Activated CD4-positive, alpha-beta T cell treated with anti-CD3 and anti-CD28 coated beads, Interleukin-2, amount 10 ng/mL, durations not matched to agents 24 days and 14 days (primary cell): ENCODE measurements at places on chromosomes 3 and 15. TPM values are rescaled to one million over a fixed set of nuclear protein-coding genes. Genes with fewer than 3 reads are reported as not detected.

GRCh38 chr3:148901987-148902791 is 37.1 kb downstream of the CPA3 start:
- H3K36me3 ChIP-seq: no peaks in the 10 kb centered on the region
- DNase-seq: no peak
- H3K4me3 ChIP-seq: no peak overlapping the region
- peaks cover 6% of the 10 kb centered on the region for H3K27me3 ChIP-seq
- H3K4me1 ChIP-seq: no peaks in the 10 kb centered on the region

The TM6SF1 gene
- 3.6 and 4.0 TPM in 2 replicates for total RNA-seq

DNA sequence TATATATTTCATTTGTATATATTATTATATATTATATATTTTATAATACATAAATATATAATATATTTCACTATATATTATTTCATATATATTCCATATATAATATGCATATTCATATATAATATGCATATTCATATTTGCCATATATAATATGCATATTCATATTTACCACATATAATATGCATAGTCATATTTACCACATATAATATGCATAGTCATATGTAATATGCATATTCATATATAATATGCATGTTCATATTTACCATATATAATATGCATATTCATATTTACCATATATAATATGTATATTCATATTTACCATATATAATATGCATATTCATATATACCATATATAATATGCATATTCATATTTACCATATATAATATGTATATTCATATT is 51.2 kb upstream of the GATA2 start:
- H3K4me1 ChIP-seq: peaks cover 2% of the 10 kb centered on the region
- H3K4me3 ChIP-seq: no peak overlapping the region
- H3K36me3 ChIP-seq: no peaks in the 10 kb centered on the region
- no peak for DNase-seq
- H3K27ac ChIP-seq: no peak overlapping the region

GRCh38 chr15:43886558-43886957 is 59.8 kb downstream of the WDR76 start:
- DNase-seq: no peak
- H3K27ac ChIP-seq: peak overlapping the region; percentile 86
- peaks cover 26% of the 10 kb centered on the region for H3K36me3 ChIP-seq

- no peak overlapping the region for H3K4me3 ChIP-seq
- H3K27me3 ChIP-seq: no peaks in the 10 kb centered on the region
- H3K4me1 ChIP-seq: peaks cover 5% of the 10 kb centered on the region
- H3K27ac ChIP-seq: no peak overlapping the region
- H3K36me3 ChIP-seq: no peaks in the 10 kb centered on the region
Observed at GRCh38 chr3:153596401-153596800, 434.4 kb downstream of the RAP2B start.

The TRPM7 gene
- 39.4 and 41.5 TPM in 2 replicates for total RNA-seq

DNA sequence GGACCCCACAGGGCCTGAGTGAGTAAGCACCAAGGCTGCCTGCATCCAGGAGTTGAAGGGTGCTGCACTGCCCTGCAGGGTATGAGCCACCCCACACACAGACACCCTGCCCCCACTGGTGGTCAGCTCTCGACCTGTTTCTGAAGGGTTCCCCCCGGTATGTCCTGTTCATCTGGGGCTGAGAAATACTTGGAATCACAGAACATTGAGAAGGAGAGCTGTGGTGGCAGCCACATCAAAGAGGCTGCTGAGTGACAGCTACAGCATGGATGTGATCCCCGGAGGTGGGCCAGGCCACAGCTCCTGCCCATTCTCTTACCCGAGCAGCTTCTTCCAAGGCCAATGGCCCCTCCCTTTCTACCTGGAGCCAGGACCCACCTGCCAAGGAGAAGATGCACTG is 66.4 kb upstream of the PLXNA1 start:
- no peak overlapping the region for H3K4me3 ChIP-seq
- no peaks in the 10 kb centered on the region for H3K36me3 ChIP-seq
- no peaks in the 10 kb centered on the region for H3K27me3 ChIP-seq
- H3K27ac ChIP-seq: no peak overlapping the region
- no peak for DNase-seq

DNA sequence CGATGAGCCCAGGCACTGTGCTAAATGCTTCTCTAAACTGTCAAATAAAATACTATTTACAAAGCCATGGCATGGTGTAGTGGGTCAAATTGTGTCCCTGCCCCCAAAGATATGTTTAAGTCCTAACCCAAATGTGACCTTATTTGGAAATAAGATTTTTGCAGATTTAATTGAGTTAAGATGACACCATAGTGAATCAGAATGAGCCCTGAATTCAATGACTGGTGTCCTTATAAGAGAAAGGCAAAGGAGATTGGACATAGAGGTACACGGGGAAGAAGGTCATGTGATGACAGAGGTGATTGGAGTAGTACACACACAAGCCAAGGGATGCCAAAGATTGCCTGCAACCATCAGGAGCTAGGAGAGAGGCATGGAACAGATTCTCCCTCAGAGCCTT is 121.6 kb upstream of the VEPH1 start:
- H3K36me3 ChIP-seq: no peaks in the 10 kb centered on the region
- H3K27me3 ChIP-seq: peaks cover 12% of the 10 kb centered on the region

The SEC11A gene
- total RNA-seq: 101 and 108 TPM in 2 replicates

DNA sequence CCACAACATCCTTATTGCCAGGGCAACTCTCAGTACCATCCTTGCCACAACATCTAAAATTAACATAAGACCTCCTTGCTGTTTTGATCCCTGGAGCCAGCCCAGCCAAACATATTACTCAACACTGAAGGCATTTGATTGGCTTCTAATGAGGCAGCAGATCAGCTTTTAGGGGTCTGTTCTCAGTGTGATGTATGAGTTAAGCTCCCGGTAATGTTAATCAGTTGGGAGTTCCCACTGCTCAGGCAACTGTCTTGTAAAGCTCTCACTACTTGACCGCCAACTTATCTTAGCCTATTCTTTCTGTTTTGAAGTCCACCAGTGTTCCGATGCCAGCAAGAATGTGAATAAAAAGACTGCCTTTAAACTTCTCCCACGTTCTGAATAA is 158.9 kb downstream of the FOXB1 start:
- H3K27me3 ChIP-seq: peaks cover 36% of the 10 kb centered on the region
- H3K36me3 ChIP-seq: no peaks in the 10 kb centered on the region
- H3K4me1 ChIP-seq: no peaks in the 10 kb centered on the region

DNA sequence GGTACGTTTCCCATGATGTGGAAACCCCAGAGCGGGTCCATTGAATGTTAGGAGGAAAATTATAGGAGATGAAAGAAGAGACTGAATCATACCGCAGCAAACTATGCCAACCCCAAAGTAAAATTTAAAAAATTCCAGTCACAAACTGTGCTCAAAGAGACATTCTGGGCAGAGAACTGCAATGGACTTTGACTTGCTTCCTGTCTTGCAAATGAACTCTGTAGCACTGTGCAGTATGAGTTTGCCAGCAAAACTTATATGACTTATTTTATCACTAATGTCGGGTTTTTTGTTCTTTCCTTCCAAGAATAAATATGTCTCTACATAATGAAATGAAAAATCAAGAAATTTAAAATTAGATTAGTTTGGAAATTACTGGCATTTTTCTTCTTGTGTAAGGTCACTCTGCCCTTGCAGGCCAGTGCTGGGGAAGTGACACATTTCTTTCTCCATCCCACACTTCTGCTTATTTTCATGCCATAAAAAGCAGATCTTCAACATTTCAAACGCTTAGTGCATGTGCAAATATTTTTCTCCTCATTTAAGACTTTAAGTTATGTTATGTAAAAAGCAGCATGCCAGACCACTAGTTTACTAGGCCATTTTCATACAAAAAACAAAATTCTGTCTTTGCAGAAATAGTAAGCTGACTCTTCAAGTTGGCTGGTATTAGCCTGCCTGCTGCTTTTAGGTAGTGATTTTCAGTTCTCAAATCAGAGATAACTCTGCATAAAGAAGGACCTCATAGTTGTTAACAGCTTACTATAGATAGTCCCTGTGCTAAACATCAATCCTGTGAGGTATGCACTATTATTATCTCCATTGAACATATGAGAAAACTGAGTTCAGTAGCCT is 32.2 kb upstream of the SSR3 start:
- H3K4me3 ChIP-seq: no peak overlapping the region
- no peak overlapping the region for H3K27ac ChIP-seq
- no peak for DNase-seq
- peaks cover 9% of the 10 kb centered on the region for H3K4me1 ChIP-seq

- DNase-seq: no peak
- H3K4me3 ChIP-seq: no peak overlapping the region
- peaks cover 9% of the 10 kb centered on the region for H3K27me3 ChIP-seq
- H3K36me3 ChIP-seq: peaks cover 6% of the 10 kb centered on the region
- peaks cover 6% of the 10 kb centered on the region for H3K4me1 ChIP-seq
- no peak overlapping the region for H3K27ac ChIP-seq
Observed at GRCh38 chr15:60340207-60340921, 57.4 kb downstream of the ANXA2 start.

The HIGD2B gene
- not detected in 2 replicates for total RNA-seq

- H3K36me3 ChIP-seq: peaks cover 2% of the 10 kb centered on the region
- H3K27me3 ChIP-seq: no peaks in the 10 kb centered on the region
- H3K27ac ChIP-seq: peak overlapping the region; percentile 39
- peak overlapping the region; percentile 43 for H3K4me3 ChIP-seq
- H3K4me1 ChIP-seq: peaks cover 22% of the 10 kb centered on the region
Observed at GRCh38 chr3:194255252-194256039, 95.7 kb downstream of the CPN2 start.

GRCh38 chr3:118380576-118380975 is 654.1 kb downstream of the IGSF11 start:
- H3K27me3 ChIP-seq: no peaks in the 10 kb centered on the region
- no peaks in the 10 kb centered on the region for H3K4me1 ChIP-seq
- H3K4me3 ChIP-seq: no peak overlapping the region
- DNase-seq: no peak

The TMEM42 gene
- 11.6 and 13.0 TPM in 2 replicates for total RNA-seq
